ENCODE measurements at places on chromosomes 16 and 17.

GRCh38 chr17:48150597-48151001 is 43.0 kb downstream of the SNX11 start:
- no peak for DNase-seq

GRCh38 chr16:22333457-22333994 is 36.3 kb downstream of the POLR3E start:
- DNase-seq = no peak

DNA sequence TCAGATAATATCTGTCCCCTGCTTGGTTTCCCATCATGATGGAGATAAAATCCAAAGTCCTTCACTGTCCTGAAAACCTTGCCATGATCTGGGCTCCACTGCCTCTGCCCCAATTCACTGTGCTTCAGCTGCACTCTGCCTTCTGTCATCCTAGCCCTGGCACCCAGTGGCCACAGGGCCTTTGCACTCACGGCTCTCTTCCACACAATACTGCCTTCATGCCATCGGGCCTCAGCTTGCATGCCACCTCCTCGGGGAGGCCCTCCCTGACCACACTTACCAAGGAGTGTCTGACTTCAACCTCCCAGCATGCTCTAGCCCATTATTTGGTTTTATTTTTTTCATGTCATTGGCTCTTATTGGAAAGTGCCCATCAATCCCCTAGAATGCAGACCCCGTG is 146.1 kb downstream of the C16orf78 start:
- DNase-seq = no peak

- DNase-seq = peak; percentile 17
Observed at GRCh38 chr16:80719573-80719972, 84.8 kb downstream of the CDYL2 start.

DNA sequence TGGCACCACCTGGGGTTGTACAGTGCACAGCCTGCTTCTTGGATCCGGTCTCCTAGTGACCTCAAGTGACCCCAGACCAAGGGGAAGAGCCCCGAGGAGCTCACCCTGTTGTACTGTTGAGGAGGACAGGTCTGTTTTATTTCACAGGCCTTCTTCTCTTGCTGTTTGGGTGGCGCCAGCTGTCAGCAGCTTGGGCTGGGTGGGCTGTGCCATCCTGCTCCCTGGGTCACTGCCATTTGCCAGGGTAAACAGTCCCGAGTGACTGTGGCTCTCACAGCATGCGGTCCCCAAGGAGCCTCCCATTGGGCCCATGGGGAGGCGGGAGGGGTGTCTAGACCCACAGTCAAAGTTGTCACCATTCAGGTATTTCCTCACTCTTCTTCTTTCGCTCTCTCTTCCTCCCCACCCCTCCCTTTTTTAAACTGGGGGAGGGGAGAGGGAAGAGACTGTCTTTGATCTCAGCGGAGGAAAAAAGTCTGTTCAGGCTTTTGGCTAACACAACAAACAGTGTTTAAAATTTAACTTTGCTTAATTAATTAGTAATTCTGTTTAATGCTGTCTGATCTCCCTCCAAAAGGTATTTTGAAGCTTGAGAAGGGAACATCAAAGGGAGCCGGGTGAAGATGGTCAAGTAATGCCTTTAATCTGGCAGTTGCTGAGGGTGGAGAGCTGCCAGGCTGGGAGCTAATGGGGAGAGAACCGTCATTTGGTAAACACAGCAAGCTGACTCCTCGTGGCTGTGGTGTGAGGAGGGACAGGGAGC is 64.0 kb downstream of the SNX20 start:
- no peak for DNase-seq

- no peak for DNase-seq
Observed at GRCh38 chr17:78374631-78375274, 3.7 kb upstream of the PGS1 start.

DNA sequence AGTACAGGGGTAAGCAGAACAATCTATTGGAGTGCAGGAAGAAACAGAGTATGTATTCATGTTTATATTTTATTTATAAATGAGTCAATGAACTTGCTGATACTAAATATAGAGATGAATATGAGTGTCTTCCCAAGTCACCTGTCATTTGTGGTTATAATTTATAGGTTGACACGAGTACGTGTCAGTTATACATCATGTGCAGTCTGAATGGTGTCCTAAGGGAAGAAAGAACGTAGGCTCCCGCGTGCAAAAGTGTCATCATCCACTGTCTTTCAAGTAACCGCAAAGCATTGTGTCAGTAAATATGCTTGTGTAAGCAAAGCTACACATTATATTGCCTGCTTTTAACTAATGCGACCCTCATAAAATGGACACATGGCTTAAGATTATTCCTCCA is 786.1 kb downstream of the KCNJ2 start:
- no peak for DNase-seq

DNA sequence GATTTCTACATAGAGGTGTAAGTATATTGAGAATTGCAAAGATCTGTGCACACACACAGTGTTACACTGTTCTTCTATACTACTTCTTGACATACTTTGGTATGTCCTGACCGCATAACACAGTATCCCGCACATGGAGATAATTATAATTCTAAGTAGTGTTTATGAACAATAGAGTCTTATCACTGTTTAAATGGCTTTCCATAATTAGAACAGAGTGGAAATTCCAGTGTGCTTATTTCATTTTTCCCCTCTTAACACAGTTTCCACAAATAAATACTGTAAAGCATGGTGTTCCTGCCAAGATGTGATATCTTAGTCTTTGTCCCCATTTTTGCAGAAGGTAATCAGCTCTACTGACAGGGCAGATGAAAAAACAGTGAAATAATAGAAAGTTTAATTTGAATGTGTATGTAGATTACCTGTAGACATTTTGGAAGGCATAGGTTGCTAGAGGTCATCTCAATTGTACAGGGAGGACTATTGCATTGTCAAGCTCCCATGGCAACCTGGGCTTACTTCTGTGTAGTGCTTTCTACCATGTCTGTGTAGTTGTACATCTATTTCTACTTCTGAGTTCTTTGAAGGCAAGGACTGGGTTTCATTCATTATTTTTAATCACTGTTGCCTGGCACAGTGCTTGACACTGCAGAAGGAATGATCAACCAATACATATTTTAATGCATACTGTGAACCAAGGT is 10.1 kb upstream of the KRT28 start:
- no peak for DNase-seq

GRCh38 chr17:48995974-48996721 is 1.0 kb upstream of the IGF2BP1 start:
- peak; percentile 63 for DNase-seq

DNA sequence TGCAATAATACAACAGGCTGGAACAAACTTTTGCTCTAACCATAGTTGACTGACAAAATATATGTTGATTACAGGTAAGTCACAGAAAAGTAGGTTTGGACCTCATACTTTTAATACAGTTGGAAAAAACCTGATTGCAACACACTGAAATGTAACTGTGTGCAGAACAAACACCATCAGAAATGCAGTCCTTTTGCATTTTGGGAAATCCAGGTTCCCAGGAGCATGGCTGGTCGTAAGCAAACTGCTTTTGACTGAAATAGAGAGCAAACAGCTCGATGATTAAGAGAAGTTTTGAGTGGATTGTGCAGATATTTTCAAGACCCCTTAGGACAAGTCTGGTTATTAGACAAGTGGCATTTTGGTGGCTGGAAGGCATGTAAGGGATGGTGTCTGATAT is 8.0 kb downstream of the IGF2BP1 start:
- no peak for DNase-seq

- DNase-seq = no peak
Observed at GRCh38 chr17:16934836-16935235, 37.1 kb downstream of the TNFRSF13B start.

- no peak for DNase-seq
Observed at GRCh38 chr17:8700546-8700945, 44.1 kb downstream of the CCDC42 start.

GRCh38 chr16:31328322-31329052 is 26.5 kb upstream of the ITGAX start:
- DNase-seq = no peak

GRCh38 chr17:66255112-66255511 is 25.9 kb upstream of the APOH start:
- peak; percentile 51 for DNase-seq

DNA sequence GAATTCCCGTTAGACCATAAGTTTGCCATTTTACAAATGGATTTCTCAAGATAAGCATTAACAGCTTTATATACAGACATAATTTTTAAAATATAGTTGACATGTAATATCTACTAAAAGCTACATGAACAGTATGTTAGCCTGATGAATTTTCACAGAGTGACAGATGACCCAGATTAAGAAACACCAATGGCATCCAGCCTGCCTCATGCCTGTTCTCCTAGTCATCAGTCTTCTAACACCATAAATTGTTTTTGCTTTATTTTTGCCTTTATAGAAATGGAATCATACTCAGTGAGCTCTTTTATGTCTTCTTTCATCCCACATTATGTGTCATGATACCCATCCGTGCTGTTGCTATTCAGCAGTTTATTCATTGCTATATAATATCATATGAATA is 80.0 kb downstream of the ATF7IP2 start:
- no peak for DNase-seq

- DNase-seq = no peak
Observed at GRCh38 chr17:3610523-3610922, 1.3 kb upstream of the TRPV1 start.

GRCh38 chr17:69282002-69282401 is 44.9 kb downstream of the ABCA5 start:
- DNase-seq = no peak

DNA sequence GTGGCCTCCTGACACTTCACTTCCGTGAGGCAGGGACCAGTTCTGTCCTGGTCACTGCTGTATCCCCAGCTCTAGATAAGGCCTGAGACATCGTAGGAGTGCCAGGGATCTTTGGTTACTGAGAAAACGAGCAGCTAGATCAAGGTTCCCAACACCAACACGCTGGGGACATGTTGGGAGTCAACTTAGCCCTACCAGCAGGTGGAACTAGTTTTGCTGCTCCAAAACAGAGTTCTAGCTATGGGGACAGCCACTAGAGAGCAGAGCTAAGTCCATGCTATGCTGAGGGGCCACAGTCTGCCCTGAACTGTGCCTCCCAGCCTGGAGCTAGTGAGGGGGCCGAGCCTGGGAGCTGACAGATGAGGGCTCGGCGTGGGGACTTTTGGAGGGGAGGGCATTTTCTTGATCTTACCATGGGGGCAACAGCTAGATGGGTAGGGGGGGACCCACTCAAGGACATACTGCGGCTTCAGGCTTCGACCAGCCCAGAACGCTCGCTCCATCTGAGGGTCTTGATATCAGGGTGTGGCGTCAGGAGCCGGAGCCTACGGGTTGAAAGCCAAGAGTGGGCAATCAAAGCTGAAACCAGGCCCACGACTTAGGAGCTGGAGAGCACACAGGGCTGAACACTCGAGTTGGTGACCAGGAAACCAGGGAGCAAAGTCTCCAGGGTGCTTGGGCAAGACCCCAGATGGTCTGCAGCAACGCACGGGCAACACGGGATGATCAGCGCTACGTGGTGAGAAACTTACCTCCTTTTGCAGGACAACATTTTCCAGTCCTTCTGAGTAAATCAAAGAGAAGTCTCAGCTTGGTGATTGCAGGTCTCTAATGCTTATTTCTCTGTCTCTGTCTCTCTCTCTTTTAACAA is 13.4 kb downstream of the SNX20 start:
- DNase-seq = no peak

DNA sequence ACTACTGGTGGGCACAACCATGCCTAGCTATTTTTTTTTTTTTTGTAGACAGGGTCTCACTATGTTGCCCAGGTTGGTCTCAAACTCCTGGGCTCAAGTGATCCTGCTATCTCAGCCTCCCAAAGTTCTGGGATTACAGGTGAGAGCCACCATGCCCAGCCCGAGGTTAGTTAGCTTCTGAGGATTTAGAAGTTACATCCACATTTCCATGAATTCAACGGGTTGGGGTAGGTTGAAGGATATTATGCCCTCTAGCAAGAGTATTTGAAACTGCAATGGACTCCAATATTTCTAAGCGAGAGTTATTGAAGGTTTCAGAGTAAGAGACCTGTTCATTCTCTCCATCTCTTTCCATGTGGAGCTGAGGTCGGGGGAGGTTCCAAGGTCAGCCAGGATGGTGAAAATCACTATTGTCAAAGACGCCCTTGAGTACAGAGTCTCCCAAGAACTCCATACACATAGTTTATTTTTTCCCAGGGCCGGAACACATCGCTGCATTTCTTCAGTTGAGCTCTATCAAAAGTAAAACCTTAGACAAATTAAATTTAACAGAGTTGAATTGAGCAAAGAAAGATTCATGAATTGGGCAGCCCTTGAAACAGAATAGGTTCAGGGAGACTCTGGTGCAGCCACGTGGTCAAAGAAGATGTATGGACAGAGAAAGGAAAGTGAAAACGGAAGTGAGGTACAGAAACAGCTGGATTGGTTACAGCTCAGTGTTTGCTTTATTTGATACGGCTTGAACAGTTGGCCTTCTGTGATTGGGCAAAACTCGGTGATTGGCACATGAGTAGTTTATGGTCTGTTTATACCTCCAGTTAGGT is 19.0 kb upstream of the ITPRIPL2 start:
- DNase-seq = no peak

- DNase-seq = no peak
Observed at GRCh38 chr16:27764869-27765675, 215.1 kb downstream of the KATNIP start.

DNA sequence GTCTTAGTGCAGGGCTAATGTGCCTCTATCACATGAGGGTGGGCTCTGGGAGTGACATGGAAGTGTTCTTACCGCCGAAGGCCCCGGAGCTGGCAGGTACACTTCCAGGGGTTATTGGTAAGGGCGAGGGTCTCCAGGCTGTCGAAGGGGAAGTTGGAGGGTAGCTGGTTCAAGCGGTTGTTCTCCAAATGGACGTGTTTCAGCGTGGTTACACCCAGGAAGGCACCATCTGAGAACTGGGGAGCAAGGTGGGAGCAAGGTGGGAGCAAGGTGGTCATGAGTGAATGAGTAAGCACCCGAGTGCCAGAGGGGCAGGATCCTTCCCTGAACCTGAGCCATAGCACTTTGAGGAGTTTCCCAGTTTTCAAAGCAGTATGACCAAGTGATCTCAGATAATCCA is 3.0 kb downstream of the CHAD start:
- no peak for DNase-seq

GRCh38 chr17:31448467-31449077 is 57.1 kb downstream of the RAB11FIP4 start:
- DNase-seq = no peak

DNA sequence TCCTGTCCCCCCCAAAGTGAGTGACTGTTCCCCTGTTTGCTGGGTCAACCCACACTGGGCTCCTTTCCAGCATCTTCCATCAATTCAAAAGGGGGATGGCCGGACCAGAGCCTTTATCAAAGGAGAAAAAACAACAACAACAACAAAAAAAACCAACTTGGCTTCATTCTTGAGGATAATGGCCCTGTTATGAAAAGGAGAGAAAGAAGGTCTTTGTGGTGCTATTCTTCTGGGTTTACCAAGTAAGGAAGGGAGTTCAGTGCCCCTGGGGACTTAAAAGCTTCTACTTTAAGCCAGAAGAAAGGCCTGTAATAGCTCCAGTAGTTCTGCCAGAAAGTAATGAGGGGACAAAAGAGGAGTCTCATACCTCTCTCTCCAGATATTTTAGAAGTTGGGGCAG is 71.5 kb downstream of the RGS9 start:
- DNase-seq = no peak

DNA sequence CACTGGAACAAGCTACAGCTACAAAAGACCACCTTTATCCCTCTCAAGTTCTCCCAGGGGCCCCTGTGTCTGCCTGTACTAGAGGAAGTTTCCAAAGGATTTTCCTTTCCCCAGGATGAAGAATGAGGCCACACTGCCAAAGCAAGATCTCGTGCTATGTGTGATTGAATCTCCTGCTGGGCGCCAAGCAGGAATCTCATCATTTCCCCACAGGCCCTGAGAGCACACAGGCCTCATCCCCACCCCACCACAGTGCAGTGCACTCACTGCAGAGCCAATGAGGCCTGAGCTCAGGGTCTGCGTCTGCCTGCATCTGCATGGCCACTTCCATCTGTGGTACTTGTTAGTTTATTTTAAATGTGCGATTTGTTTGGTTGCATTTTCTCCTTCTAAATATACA is 387.4 kb upstream of the ASIC2 start:
- no peak for DNase-seq

Data from B cell (primary cell).